ENCODE measurements at places on chromosomes 11 and 22.

GRCh38 chr11:64206457-64207255 is at the start of gene FERMT3:
Gene FERMT3, plus strand, starts transcription at chr11:64206721. Its CDS starts 644 bp downstream, at chr11:64207365.
- no peak for DNase-seq

DNA sequence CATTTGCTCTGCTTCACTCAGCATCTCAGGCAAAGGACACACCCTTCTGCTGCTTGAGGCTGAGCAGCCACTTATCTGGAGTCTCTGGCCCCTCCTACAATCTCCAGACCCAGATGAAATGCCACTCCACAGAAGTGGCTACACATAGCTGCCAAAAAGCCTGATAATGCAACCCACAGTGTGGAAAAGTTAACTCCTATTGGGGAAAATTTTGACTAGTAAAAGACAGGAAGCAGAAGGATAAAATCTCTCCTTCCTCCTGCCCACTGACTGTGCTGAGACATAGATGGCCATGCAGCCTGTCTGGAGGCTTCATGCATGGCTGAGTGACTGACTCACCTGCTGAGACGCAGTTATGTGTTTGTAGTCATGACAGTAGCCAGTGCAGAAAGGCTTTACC is 92.3 kb upstream of the TEAD1 start:
- DNase-seq = peak; percentile 83

DNA sequence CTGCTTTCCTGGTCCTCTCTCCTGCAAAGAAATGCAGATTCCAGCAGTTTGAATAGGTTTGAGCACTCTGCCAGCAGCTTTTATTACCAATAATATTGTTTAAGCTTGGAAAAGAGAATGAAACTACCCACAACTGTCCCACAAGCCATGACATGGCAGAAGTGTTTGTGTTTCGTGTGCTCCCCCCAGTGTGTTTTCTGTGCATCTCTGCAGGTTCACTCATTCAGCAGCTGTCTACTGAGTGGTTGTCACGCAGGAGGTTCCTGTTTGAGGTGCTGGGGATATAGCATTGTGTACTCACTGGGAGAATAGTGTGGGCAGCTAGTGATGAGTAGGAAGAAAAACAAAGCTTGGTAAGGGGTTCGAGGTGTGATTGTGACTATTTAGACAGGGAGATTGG is 55.3 kb upstream of the SUSD2 start:
- DNase-seq = no peak

DNA sequence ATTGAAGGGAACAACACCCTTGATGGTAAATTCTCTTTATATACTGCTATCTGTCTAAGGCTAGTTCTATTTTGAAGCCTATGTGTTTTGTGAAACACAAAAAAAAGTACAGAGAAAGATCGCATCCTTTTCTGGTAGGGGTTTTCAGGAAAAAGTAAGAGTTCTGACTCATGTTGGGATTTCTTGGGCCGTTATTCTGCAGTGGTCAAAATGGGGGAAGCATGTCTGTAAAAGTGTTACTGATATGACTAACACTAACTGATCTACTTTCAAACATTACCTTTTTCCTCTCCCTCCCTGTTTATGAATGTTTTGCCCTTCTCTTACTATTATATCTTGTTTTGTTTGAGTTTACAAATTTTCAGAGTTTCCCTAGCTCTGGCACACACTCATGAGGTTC is 53.9 kb downstream of the CTNND1 start:
- DNase-seq = no peak

GRCh38 chr11:107710301-107710700 is 1.6 kb downstream of the SLN start:
- no peak for DNase-seq

DNA sequence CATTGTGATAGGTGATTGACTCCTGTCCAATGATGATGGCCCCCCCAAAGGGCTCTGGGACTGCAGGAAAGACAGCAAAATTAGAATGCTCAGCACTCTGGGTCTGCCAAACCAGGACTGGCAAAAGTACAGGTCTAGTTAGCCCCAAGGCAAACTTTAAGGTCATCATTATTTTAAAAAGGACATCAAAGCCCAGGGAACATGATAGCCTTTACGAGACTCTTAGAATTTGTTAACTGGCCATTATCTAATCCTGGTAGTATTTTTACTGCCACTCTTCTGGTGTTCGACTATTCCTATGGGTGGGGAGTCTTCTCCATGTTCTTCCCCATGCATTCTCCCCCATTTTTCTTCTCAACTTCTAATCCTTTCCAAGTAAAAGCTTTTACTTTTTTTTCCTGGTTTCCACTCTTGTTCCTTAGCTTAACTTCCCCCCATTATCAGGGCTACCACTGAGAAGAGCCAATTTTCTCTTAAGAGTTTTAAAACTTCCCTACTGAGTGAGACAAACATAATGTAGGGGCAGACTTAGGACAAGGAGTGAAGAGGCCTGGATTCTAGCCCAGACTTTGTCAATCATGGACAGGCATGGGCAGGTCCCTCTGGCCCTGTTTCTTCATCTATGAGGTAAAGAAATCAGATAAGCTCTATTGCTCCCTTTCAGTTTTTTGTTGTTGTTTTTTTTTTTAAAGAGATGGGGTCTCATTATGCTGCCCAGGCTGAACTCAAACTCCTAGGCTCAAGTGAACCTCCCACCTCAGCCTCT is 7.1 kb downstream of the DDB1 start:
- no peak for DNase-seq

DNA sequence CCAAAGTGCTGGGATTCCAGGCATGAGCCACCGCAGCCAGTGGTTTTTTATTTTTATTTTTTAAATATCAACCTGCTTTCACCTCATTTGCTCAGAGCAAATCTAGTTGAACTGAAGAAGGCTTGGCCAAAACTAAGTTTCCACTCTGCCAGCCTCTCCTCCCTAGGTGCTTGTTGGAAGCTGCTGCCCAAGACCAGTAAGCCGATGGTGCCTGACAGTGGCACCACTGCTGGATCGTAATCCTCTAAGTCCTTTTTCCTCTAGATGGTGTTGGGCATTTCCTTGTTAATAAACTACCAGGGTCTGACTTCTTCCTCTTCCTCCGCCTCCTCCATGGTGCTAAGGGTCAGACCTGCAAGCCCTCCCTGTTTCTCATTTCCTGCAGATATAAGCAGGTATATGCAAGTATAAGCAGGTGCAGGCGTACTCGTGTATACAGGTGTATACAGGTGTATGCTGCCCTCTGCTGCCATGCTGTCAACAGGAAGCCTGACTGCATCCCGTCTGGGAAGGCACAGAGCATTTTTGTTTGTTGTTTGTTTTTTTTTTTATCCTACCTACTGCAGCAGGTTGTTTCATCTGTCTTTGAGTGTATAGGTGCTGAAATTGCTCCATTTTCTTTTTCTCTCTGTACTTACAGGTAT is 1.6 kb downstream of the NADSYN1 start:
- DNase-seq = no peak
